ENCODE measurements at places on chromosomes 11 and 22. TPM values are rescaled to one million over a fixed set of nuclear protein-coding genes. Genes with fewer than 3 reads are reported as not detected.

DNA sequence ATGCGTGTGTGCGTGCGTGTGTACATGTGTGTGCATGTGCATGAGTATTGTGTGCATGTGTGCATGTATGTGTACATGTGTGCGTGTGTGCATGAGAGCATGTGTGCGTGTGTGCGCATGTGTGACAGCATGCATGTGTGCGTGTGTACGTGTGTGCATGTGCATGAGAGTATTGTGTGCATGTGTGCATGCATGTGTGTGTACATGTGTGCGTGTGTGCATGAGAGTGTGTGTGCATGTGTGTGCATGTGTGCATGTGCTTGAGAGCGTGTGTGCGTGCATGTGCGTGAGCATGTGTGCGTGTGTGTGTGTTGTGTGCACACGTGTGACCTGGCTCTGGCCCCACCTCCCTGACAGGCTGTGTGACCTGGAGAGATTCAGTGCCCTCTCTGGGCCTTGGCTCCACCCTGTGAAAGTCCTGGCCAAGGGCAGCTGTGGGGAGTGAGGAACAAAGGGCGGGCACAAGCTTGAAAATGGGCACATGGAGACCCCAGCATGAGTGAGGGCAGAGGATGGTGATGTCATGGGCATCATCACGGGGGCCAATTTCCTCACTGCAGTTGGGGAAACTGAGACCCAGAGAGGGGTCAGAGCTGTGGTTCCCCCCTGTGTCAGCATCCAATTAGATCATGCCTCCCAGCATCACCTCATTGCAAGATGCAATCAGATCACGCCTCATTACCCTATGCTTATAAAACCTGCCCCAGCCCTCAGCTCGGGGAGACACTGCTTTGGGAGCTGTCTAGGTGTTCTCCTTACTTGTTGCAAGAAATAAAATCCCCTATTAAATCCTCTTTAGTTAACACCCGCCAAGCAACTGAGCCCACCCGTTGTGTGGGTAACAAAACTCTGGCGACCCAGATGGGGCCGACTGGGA is 658 bp downstream of the ACY3 start:
- no peak for DNase-seq

- peak; percentile 11 for DNase-seq
These were observed at the start of gene FAM181B for GRCh38 chr11:82733444-82734119. TSS of gene FAM181B (minus strand) at chr11:82733864. CDS start at chr11:82733729, 135 bp downstream.

KCNJ5 gene
- 0.05 TPM for total RNA-seq

TEX54 gene
- not detected for total RNA-seq

DNA sequence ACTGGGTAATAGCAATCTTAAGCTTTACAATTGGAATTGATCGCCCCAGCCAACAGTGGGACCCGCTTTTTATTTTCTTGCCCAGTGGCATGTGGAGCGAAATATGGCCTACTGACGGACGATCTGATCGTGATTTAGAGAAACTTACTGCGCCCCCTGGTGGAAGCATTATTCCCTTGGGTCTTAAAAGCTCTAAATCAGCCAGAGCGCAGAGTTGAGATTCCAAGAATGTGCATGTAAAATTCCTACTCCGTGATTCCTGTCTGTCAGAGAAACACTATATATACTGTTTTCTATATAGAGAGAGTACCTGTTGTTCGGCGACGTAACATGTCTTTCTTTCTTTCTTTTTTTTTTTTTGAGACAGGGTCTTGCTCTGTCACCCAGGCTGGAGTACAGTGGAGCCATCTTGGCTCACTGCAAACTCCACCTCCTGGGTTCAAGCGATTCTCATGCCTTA is 3.7 kb upstream of the DPF2 start:
- DNase-seq: peak; percentile 79

- DNase-seq: no peak
These were observed 68.9 kb upstream of the POU2AF2 start for GRCh38 chr11:111176603-111177002.

HTR3A gene
- total RNA-seq: not detected

DNA sequence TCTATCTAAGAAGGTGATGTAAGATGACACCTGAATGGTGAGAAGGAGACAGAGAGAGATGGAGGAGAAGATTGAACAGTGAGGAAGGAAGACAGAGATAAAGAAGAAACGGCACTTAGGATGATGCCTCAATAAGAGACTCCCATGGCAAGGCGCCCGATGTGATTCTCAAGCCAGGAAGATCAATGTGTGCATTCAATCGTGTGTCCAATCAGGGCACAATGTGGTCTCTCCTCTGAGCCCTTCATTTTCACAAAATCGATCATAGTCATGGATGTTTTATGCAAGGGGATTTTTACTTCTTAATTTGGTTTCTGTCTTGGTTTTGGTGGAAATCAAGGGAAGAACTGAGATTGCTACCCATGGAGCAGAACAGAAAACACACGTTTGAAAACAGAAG is 19.9 kb upstream of the TMPRSS13 start:
- DNase-seq: no peak

DNA sequence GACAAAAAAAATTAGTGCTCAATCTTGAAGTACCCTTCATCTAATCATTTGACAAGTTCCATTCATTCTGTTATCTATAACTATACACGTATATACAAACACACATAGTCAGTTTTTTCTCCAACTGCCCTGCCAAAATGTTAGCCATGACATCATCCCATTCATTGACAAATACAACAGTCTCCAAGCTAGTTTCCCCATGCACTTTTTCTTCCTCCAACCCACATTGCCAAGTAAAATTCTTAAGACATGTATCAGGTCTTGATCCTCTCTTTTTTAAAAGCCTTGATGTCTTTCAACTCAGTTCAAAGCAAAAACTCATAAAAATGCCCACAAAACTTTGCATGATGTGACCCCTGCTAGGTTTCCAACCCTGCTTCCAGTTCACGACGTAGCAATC is 58.1 kb downstream of the DDI1 start:
- no peak for DNase-seq

- DNase-seq: peak; percentile 88
These were observed at the start of gene RAC2 for GRCh38 chr22:37244114-37244921. TSS of gene RAC2 (minus strand) at chr22:37244269. CDS start at chr22:37244148, 121 bp downstream.

DNA sequence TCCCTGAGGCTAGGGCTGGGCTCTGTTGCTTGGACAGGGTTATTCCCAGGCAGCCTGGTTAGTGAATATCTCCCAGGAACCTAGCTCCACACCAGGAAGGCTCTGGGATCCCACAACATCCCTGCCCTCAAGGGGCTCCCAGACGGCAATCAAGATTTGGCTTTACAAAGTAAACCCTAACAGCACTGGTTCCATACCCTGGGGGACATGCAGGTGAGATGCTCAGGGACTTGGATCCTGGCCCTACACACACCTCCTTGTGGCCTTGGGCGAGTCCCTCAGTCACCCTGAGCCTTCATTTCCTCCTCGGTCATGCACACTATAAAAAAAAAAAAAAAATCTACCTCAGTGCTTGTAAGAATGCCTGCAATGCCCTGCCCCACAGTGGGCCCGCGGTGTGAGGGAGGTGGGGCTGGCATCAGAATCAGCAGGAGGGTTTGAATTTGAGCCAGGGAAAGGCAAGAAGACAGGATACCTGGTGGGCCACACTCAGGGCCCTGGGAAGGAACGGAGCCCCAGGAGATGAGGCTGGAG is 86.3 kb downstream of the MORC2 start:
- no peak for DNase-seq

DNA sequence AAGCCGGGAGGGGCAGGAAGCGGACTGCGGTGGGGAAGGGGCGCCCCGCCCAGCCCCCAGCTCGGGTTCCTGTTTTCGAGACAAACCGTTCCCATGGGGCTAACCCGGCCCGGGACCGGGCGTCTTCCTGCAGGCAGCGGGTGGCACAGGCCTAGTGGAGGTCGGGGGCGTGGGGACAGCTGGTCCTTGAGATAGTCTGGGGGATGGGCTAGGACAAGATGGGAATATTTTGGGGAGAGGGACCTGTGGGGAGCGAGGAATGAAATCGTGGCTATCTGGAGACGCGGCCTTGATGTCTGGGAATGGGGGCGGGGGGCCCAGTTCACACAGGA is 1.2 kb upstream of the RASGRP2 start:
- DNase-seq: peak; percentile 90

GRCh38 chr22:46373159-46373558 is 37.6 kb downstream of the TRMU start:
- no peak for DNase-seq

GRCh38 chr11:116906479-116906878 is 69.1 kb upstream of the APOA1 start:
- DNase-seq: no peak

BARX2 gene
- not detected for total RNA-seq

DNA sequence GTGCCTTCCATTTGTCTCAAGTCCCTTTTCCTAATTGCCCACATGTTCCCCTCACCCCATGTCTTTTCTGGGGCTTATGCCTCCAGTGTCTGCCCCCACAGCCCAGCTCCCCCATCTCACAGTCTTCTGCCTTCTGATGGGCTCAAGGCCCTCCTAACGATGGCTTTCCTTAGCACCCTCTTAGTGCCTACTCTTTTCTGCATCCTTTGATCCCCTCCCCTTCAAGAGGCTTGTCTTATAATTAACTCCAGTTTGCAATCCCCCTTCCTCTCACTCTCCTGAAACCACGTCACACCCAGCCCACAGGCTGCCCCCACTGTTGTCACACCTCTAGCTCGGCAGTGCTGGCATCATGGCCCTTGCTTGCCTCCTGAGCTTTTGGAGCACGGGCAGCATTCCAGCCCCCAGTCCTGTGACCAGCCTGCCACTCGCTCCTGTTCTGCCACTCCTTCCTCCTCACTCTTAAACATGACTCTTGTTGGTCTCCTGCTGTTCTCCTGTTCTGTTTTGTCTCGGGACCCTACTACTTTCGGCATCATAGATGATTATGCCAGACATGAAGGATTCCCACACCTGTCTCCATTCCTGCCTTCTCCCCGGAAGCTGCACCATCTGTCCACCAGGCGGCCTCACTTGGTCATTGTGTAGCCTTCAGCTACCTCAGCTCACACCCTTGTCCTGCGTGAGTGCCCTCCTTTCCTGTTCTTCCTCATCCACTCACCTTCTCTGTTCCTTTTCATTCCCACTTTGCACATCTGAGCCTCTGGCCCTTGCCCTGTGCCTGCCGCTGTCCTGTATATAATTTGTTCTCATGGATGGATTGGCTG is 26.1 kb downstream of the UBE2L3 start:
- DNase-seq: no peak

DNA sequence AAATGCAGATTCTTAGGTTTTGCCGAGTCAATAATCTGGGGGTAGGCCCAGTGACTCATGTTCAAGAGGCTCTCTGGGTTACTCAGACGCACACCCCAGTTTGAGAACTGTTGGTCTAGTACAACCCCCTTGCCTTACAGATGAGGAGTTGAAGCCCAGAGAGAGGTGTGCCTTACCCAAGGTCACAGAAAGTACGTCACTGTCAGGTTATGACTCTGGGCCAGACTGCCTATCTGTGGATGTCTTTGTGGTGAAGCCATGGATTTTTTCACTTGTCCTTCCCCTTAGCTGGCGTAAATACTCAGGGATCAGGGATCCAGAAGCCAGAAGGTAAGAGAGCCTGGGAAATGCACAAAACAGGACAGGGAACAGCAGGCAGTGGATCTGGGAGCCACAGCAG is 25.2 kb upstream of the NECTIN1 start:
- no peak for DNase-seq

DNA sequence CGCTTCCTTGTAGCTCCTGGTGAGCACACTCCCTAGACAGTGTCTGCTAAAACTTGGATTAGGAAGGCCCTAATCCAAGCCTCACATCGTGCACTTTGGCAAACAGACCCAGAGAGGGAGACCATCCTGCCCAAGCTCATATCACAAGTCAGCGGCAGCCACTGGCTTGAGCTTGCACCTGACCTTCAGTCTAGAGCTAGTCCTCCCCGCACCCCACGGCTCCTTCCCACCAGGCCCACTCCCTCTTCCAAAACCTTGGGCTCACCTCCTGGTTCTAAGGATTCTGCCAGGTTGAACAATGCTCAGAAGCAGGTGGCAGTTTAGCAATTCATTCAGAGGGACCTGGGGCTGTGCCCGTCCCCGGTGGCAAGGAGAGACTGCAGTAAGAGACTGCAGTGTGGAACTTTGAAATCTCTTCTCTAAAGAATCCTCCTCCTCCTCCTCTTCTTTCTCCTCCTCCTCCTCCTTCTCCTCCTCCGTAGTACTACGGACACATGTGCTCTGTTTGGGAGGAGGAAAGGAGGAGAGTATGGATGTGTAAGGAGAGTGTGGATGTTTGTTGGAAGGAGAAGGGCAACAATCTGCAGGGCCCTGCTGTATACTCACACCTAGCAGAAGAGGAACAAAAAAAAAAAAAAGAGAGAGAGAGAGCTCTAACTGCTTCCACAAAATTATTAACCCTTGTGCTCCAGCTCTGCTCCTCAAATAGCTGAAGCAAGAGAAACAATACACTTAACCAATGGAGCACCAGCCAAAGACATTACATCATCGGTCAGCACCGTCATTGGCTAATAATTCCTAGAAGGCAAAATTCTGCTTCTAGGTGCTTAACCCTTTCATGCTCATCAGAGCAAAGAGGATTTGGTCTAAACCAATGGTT is 6.0 kb downstream of the SYN3 start:
- no peak for DNase-seq

GRCh38 chr11:64891215-64891848 is 12.9 kb upstream of the EHD1 start:
- no peak for DNase-seq

DNA sequence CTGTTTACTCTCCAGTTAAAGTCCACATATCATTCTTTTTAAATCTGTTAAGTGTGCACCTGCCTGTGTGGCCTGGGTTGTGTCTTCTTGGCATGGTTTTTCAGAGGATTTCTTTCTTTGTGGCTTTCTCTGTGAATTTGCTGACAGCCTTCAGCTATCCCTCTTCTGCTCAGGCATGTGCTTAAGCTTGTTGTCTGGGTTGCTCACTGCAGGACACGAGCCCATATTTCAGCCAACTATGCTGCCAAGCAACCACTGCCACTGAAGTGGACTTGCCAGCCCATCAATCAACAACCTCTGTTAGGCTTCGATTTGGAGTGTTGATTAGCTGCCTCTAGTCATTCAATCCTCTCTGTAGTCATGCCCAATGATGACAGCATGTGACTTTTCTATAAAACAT is 18.4 kb downstream of the OR51I2 start:
- no peak for DNase-seq

- DNase-seq: no peak
These were observed 907.4 kb upstream of the RAG2 start for GRCh38 chr11:37505406-37505805.

DNA sequence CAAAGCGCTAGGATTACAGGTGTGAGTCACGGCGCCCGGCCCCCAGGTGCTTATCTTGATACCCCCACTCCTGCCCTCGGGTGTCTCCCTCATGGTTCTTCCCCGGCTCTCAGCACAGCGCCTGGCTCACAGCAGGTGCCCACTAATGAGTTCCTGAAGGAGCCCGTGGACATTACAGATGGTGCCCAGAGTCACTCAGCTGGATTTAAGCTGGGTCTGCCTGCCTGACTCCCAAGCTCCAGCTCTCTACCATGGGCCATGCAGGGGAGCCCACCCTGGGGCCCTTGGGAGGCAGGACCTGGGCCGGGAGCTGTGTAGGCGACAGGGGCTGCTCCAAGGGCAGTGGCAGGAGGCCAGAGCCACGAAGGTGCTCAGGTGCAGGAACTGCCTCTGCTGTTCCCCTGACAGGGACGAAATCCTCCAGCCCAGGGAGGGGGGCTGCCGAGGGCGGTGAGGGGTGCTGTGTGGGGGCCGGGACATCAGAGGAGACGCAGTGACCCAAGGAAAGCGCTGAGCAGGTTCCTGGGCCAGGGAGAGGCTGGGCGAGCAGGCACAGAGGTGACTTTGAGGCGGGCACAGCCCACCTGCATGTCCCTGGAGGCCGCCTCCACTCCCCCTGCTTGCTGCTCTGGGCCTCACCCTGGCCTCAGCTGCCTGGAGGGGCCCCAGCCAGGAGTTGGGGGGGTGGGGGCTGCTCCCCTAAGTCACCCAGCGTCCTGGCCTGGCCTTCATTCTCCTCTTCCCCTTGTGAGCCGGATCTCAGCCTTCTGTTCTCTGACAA is 14.6 kb upstream of the FLRT1 start:
- no peak for DNase-seq

ZNF280B gene
- 1.0 TPM for total RNA-seq

All from CD4-positive, alpha-beta T cell (primary cell).